A549 treated with DMSO at 1 μM for 4 hours (cell line): ENCODE measurements at places on chromosomes 5 and 9. TPM values are rescaled to one million over a fixed set of nuclear protein-coding genes. Genes with fewer than 3 reads are reported as not detected.

The IFNA13 gene
- not detected in 5 replicates for total RNA-seq

The KLF4 gene
- total RNA-seq = 11.6 to 17.8 TPM (median 13.9 TPM) in 5 replicates

The LCN9 gene
- total RNA-seq = not detected in 5 replicates

The ANKRD34B gene
- total RNA-seq = 0.03 to 0.09 TPM (median 0.05 TPM) in 4 of 5 replicates, not detected in the other

The SPATA31A7 gene
- not detected in 5 replicates for total RNA-seq

The ARHGAP26 gene
- total RNA-seq = 5.9 to 10.0 TPM (median 8.5 TPM) in 5 replicates

The ADGRD2 gene
- not detected in 5 replicates for total RNA-seq

The FGF18 gene
- 0.30 to 0.71 TPM (median 0.34 TPM) in 5 replicates for total RNA-seq

The TLE1 gene
- 85.5 to 88.9 TPM (median 87.8 TPM) in 5 replicates for total RNA-seq

The TAF11L10 gene
- not detected in 5 replicates for total RNA-seq

The PCDHGC4 gene
- not detected in 5 replicates for total RNA-seq

The ADAMTS12 gene
- total RNA-seq = 8.0 to 9.5 TPM (median 9.0 TPM) in 5 replicates

The LRRC19 gene
- total RNA-seq = not detected in 5 replicates

The CARTPT gene
- total RNA-seq = not detected in 5 replicates

The JAK2 gene
- 2.0 to 3.8 TPM (median 2.9 TPM) in 5 replicates for total RNA-seq

The DAB2IP gene
- 12.7 to 14.5 TPM (median 13.3 TPM) in 5 replicates for total RNA-seq

The SLC6A3 gene
- 0.09 to 0.25 TPM (median 0.10 TPM) in 5 replicates for total RNA-seq

The SLC36A2 gene
- not detected in 5 replicates for total RNA-seq

The COL23A1 gene
- total RNA-seq = not detected in 5 replicates

The TCF7 gene
- total RNA-seq = 17.0 to 20.7 TPM (median 17.1 TPM) in 5 replicates

The MSX2 gene
- 5.2 to 6.7 TPM (median 5.5 TPM) in 5 replicates for total RNA-seq

The PCDHB5 gene
- 1.2 to 1.9 TPM (median 1.4 TPM) in 5 replicates for total RNA-seq

The AFAP1L1 gene
- total RNA-seq = 4.7 to 6.7 TPM (median 5.7 TPM) in 5 replicates

The HABP4 gene
- 14.8 to 17.5 TPM (median 16.2 TPM) in 5 replicates for total RNA-seq

The RAB24 gene
- total RNA-seq = 23.6 to 29.0 TPM (median 25.9 TPM) in 5 replicates

The TNFSF15 gene
- 0.27 to 0.44 TPM (median 0.40 TPM) in 5 replicates for total RNA-seq

The CCDC171 gene
- total RNA-seq = 0.31 to 0.49 TPM (median 0.40 TPM) in 5 replicates

The CDH9 gene
- total RNA-seq = not detected in 5 replicates

The DDX4 gene
- total RNA-seq = not detected in 5 replicates

The ABCA1 gene
- total RNA-seq = 6.3 to 8.7 TPM (median 6.5 TPM) in 5 replicates
